ENCODE measurements at places on chromosomes 5 and 9.

- DNase-seq, result no peak
Measured at GRCh38 chr5:177064500-177065277, 22.0 kb upstream of the FGFR4 start.

GRCh38 chr5:67414712-67415111, 218.1 kb upstream of the CD180 start:
- DNase-seq, result no peak

- no peak for DNase-seq
Measured at GRCh38 chr9:76027416-76027815, 136.9 kb downstream of the PCSK5 start.

GRCh38 chr5:39115644-39116343, 41.6 kb upstream of the RICTOR start:
- DNase-seq, result no peak

DNA sequence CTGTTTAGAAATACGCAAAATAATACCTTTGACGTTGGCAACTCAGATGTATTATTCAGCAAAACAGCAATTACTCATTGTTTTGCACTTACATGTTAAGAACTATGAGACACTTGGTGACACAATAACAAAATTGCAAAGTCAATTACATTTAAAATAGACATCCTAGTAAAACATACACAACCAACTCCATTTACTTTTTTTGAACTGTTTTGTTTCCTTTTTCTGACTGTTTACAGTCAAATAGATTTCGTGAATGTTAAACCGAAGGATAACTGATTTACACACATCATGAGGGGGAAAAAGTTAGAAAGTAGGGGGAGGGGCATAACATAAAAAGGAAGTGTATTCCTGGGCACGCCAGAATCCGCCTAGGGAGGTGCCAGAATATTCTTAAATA, 220.1 kb downstream of the MEF2C start:
- no peak for DNase-seq

- no peak for DNase-seq
Measured at GRCh38 chr5:113311301-113311700, 123.5 kb downstream of the TSSK1B start.

- DNase-seq, result no peak
Measured at GRCh38 chr9:120574473-120574872, 5.5 kb downstream of the CDK5RAP2 start.

- no peak for DNase-seq
Measured at GRCh38 chr5:40682154-40683017, 2.7 kb downstream of the PTGER4 start.

GRCh38 chr9:129334105-129334935, 156.3 kb upstream of the IER5L start:
- DNase-seq, result no peak

- DNase-seq, result no peak
Measured at GRCh38 chr9:69013382-69013727, 558 bp downstream of the PRKACG start.

DNA sequence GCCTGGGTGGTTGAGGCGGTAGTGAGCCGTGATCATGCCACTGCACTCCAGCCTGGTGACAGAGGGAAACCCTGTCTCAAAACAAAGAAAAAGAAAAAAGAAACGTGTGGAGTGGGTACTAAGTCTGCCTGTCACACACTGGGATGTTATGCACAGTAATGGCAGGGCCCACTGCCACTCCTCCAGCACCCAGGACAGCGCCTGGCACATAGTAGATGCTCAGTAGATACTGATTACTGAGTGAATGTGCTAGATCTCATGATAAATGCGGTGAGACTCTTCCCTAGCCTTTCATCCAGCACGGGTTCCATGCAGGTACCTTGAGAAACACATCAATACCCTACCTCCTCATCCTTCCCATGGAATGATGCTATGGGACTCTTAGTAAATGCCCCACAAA, 87.4 kb upstream of the HSPA9 start:
- no peak for DNase-seq

- DNase-seq, result no peak
Measured at GRCh38 chr9:87063871-87064270, 116.6 kb upstream of the GAS1 start.

DNA sequence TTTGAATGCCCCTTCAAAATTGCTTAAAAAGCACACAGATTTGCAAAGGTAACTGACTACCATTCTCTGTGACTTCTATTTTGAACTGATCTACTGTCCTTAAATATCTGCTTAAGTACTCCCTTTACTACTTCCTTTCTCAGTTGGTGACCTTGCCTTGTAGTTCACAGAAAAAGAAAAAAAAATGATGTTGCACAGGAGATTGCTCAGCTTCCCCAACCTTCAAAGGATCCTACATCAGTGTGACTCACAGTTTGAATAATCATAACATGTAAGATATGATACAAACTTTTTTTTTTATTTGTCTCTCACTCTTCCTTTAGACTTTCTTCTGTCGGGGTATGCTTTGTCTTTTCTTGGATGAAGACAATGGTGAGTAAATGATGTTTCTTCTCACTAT, 1029.6 kb downstream of the CDH12 start:
- DNase-seq, result no peak

- no peak for DNase-seq
Measured at GRCh38 chr9:97550386-97550785, 48.9 kb downstream of the TMOD1 start.

DNA sequence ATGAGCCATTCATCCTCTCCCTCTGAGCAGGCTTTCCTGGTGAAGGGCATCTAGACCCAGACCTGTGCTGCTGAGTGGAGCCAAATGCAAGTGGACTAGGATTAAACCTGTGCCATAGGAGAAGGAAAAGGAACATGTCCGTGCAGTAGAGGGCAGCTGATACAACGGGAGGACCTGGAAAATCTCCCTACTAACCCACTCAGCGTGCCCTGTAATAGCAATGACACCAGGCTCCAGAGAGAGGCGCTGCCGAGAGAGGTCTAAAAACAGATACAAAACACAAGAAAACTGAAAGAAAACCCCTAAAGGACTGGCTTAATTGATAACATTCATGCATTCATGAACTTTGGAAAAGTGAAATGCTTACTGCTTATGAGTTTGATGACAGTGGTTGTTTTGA, 60.8 kb downstream of the PFDN1 start:
- DNase-seq, result no peak

- DNase-seq, result no peak
Measured at GRCh38 chr5:81183811-81184748, 49.0 kb upstream of the CKMT2 start.

DNA sequence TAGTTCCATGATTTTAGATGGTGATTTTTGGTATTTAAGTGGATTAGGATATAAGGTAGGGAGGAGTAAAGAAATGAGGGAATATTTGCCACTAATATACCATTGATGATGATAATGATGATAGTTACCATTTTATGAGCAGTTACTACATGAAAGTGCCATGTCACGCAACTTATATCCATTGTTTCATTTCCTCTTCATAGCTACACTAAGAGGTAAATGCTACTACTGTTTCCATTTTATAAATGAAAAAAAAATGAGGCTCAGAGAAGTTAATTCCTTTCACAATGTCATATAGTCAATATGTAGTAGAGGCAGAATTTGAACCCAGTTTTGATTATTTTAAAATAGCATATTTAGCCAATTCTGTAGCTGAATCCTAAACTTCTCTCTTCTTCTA, 112.2 kb upstream of the ADRA1B start:
- no peak for DNase-seq

DNA sequence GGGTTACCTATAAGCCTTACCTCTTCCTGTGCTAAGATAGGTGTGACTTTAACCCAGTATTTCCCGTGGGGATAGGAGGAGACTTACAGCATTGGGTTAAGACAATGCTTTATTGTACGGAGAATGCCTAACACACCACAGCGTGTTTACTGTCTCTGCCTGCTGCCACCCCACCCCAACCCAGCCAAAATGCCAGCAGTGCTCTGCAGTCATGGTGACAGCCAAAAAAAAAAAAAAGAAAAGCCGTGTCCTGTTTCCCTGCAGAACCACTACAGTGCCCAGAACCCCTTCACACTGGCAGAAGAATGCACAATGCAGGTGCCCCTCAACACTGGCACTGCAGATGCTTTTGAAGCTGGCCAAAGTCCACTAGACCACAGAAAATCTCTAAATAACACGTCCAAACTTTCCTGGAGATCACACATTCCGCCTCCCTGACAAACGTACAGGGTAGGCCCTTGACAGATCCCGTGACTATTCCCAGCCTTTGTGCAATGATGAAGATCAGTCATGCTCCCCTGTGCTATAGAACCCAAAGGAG, 102.2 kb downstream of the SERINC5 start:
- no peak for DNase-seq

DNA sequence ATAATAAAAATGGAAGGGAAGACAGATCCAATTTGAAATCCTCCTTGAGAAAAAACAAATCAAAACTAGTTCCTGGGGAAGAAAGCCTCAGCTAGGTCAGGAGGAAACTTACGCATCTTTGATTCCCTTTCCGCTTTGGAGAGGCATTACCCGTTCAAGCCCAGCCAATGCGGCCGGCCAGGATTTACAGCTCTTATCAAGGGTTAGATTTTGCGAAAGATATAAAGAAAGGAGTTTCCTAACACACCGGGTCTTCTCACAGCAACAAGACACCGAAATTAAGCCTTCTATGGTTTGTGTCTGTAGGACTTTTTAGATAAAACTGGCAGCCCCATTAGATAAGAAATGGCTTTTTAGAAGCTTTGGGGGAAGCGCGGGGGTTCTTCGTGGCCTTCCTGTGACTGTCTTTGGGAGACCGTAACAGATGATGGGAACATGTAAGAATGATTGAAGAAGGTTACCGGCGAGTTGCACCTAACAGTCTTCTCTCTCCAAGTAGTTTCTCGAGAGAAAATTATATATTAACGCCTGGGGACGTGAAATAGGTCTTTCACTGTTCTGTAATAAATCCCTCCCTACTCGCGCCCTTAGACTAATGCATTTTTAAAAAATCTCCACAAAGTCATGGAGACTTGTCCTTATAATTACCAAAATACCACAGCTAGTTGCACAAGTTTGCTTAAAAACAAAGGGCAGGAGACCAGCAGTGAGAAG, 1.3 kb upstream of the ISL1 start:
- no peak for DNase-seq

- no peak for DNase-seq
Measured at GRCh38 chr9:109806506-109807115, 26.6 kb downstream of the PALM2AKAP2 start.

DNA sequence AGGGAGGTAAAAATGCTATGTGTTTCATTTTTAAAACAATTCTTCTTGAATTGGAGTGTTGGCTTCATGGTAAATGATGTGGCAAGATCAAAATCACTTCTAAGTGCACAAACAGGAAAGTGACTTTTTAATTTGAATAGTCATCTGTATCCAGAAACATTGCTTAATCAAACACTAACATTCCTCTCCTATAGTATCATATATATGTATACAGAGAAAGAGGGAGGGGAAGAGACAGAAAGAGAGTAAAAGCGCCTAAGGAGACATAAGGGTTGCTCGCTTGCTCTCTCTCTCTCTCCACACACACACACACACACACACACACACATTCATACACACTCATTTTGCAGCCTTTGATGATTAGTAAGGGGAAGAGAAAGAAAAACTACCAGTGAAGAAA, 95.4 kb upstream of the PRDM9 start:
- DNase-seq, result no peak

DNA sequence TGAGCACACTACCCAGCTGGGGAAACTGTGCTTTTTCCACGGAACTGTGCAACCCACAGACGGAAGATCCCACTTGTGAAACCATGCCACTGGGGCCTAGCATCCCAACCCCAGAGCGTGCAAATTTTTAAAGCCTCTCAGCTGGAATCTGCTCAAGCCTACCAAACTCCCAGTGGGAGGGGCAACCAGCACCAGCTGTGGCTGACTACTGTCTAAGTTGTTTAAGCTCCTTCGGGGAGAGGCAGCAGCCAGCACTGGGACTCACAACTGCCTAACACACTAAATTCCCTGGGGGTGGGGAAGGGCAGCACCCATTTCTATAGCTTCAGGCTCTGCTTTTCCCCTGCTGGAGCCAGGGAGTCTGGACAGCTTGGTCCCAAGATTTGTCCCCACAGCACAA, 287.6 kb upstream of the MSX2 start:
- DNase-seq, result no peak

DNA sequence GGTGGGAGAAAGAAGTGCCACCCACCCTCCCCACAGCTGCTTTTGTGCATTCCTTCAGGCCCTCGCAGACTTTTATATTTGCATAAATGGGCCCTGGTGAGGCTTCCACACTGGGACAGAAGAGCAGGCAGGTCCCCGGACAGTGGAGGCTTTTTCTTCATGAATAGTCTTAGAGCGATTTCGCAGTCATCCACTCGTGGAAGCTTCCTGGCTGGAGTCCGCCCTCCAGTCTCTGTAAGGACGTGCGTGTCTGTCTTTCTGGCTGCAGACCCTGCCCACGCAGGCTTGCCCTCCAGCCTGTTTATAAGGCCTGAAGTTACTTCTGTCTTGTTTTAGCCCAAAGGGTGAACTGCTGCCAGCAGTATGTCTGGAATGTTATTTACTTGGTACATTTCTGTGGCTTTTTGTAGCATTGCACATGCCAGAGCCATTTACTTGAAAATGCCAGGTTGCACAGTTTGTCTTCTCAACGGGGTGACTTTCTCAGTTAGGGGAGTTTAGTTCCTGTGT, 195.7 kb downstream of the AOPEP start:
- DNase-seq, result no peak

GRCh38 chr5:150235500-150235854, 45.6 kb downstream of the SLC6A7 start:
- DNase-seq, result no peak

- no peak for DNase-seq
Measured at GRCh38 chr9:121562301-121562700, 62.7 kb upstream of the GGTA1 start.

DNA sequence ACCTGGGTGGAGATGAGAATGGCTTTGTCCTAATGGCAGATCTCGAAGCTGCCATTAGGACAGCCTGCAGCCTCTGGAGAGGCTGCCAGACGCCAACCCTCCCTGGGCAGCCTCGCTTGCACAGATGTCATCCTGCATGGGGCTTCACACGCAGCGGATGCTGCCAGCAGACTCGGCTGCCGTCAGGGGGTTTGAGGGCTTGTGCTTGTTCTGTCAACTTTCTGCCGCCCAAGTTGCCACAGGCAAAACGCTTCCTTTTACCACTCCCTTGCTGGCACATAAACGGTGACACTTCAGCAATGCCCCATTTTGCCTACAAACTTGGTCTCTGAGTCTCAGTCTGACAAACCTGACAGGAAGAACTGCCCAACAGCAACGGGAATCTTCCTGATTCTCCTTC, 24.7 kb downstream of the DAP start:
- DNase-seq, result no peak

Data from GM20000 (cell line).